Natural killer cell treated with Interleukin-12 subunit alpha and Interleukin-12 subunit beta and Interleukin-15 and Interleukin-18, amount 100 ng/mL, for 72 hours (primary cell): ENCODE measurements at places on chromosomes 1 and 21.
A peak's percentile ranks its signal among the peaks of the same experiment; 100 is the strongest.

DNA sequence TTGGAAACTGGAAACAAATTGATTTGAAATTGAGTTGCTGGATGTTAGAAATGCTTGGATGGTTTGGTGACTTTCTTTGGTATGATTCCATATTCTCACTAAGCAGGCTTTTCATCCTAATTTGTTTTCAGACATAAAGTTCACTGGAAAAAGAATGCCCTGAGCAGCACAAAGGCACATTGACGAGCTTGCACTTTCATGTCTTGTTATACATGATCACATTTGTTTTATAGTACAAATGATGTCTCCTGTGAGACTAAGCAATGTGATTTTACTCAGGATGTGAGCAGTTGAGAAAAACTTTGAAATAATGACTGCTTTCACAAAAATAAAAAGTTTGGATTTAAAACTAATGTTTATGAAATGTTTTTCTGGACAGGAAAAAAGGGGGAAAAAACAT lies 63.6 kb downstream of the KCNT2 start:
- H3K4me3 ChIP-seq, result no peak overlapping the region
- no peaks in the 10 kb centered on the region for H3K4me1 ChIP-seq

- H3K36me3 ChIP-seq, result no peaks in the 10 kb centered on the region
- no peaks in the 10 kb centered on the region for H3K27me3 ChIP-seq
- no peak overlapping the region for H3K27ac ChIP-seq
Observed at GRCh38 chr1:2374252-2375155, 16.9 kb downstream of the MORN1 start.

DNA sequence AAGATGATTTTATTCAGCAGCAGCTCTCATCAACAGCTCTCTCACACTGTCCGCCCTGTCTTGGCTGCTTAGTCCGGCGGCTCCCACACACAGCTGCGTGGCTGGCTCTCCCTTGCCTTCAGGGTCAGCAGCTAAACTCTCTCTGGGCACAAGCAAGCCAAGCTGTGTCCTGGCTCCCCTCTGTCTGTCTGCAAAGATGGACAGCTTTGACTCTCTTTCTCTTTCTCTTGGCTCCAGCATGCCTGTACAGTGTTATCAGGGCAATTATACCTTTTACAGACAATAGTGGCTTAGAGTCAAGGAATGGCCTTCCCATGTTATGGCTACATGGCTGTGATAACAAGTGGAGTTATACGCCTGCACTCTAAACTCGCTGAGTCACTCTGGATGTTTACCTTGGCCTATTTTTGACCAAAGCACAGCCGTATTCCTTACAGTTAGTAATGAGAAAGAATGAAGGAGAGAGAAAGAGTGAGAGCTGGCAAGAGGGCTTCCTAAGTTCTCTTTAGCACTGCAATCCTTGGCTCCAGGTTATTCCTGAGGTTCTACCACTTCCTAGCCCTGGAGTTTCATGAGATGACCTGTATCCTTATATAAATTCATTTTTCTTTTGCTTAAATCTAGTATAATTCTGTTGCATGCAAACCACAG lies 59.9 kb upstream of the ZSWIM5 start:
- peaks cover 13% of the 10 kb centered on the region for H3K27me3 ChIP-seq
- H3K27ac ChIP-seq, result no peak overlapping the region
- H3K4me1 ChIP-seq, result no peaks in the 10 kb centered on the region
- H3K4me3 ChIP-seq, result no peak overlapping the region
- DNase-seq, result no peak

DNA sequence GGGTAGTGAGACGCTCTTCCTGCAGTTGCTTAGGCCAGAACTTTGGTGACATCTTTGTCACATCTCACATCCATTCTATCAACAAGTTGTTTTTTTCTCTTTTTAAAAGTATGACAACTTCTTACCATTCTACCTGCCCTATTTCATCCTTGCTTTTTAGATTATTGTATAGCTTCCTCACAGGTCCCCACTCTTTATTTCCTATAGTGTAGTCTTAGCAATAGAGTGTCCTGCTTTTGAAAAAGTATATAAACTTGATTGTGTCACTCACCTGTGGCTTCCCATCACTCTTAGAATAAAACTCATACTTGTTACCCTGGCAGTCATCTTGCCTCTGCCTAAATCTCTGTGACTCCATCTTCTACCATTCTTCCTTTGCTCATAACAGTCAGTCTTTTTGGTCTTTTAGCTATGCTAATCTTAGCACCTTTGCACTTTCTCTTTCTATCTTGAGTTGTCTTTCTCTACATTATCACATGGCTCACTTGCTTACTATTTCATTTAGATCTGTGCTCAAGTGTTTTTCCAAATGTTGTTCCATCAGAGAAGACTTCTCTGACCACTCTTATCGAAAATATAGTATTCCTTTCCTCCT lies 9.5 kb downstream of the CDC73 start:
- DNase-seq, result no peak
- H3K36me3 ChIP-seq, result peaks cover 23% of the 10 kb centered on the region
- H3K4me1 ChIP-seq, result peaks cover 19% of the 10 kb centered on the region
- H3K27me3 ChIP-seq, result no peaks in the 10 kb centered on the region
- no peak overlapping the region for H3K27ac ChIP-seq

DNA sequence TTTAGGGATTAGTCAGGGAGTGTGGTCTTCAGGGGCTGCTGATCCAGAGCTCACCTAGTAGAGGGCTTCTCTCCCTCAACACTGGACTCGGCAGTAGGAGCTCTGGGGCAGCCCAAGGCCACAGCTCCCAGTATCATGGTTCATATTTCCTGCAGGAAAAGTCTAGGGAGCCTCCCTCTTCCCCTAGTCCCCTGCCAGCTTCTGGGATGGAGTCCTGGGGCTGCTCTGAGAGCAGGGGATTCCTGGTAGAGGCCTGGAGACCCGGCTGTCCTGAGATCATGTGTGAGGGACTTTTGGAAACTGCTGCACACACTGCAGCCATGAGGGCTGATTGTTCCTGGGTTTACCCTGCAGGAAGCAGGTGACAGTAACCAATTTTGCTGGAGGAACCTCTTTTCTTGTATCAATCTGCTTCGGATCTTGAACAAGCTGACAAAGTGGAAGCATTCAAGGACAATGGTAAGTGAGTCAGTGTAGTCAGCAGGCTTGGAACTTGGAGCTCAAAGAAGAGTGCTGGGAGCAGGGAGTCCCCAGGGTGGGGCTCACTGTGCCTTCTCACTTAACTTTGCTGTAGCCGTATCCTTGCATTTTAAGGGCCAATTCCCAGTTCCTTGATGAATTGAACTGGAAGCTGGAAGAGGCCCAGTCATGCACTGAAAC lies 16.3 kb downstream of the STRIP1 start:
- no peak overlapping the region for H3K27ac ChIP-seq
- H3K27me3 ChIP-seq, result no peaks in the 10 kb centered on the region
- peaks cover 20% of the 10 kb centered on the region for H3K36me3 ChIP-seq
- H3K4me3 ChIP-seq, result no peak overlapping the region
- DNase-seq, result no peak

- no peaks in the 10 kb centered on the region for H3K36me3 ChIP-seq
- peaks cover 14% of the 10 kb centered on the region for H3K27me3 ChIP-seq
- H3K4me3 ChIP-seq, result no peak overlapping the region
- H3K27ac ChIP-seq, result no peak overlapping the region
Observed at GRCh38 chr21:38753114-38753513, 52.6 kb upstream of the ETS2 start.

DNA sequence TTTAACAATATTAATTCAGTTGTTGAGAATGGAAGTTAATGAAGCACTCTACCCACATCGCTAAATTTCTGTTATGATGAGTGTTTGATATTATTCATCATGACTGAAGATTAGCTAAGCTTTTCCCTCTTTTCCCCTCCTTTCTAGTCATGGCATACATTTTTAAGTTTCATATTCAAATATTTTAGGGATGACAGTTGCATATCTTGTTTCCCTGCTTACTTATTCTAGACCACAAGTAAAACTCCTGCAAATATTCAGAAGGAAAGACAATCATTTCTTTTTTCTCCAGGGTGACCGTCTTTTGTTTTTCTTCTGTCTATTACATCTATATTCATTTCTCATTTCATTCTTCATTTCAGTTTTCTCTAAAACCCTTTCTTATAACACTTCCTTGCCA lies 906.0 kb downstream of the ADGRL2 start:
- H3K4me1 ChIP-seq, result no peaks in the 10 kb centered on the region
- no peak for DNase-seq
- H3K4me3 ChIP-seq, result no peak overlapping the region
- no peaks in the 10 kb centered on the region for H3K36me3 ChIP-seq
- no peaks in the 10 kb centered on the region for H3K27me3 ChIP-seq
- H3K27ac ChIP-seq, result no peak overlapping the region

DNA sequence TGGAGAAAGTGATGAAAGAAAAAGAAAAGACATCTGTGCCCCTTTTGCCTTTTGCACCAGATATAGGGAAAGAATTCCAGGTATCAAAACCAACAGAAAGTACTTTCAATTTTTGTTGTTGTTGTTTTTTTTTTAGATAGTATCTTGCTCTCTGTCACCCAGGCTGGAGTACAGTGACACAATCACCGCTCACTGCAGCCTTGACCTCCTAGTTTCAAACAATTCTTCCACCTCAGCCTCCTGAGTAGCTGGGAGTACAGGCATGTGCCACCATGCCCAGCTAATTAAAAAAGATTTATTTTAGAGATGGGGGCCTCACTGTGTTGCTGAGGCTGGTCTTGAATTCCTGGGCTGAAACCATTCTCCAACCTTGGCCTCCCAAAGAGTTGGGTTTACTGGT lies 31.3 kb upstream of the IVNS1ABP start:
- no peaks in the 10 kb centered on the region for H3K36me3 ChIP-seq
- no peak overlapping the region for H3K4me3 ChIP-seq
- H3K4me1 ChIP-seq, result peaks cover 26% of the 10 kb centered on the region
- DNase-seq, result no peak

DNA sequence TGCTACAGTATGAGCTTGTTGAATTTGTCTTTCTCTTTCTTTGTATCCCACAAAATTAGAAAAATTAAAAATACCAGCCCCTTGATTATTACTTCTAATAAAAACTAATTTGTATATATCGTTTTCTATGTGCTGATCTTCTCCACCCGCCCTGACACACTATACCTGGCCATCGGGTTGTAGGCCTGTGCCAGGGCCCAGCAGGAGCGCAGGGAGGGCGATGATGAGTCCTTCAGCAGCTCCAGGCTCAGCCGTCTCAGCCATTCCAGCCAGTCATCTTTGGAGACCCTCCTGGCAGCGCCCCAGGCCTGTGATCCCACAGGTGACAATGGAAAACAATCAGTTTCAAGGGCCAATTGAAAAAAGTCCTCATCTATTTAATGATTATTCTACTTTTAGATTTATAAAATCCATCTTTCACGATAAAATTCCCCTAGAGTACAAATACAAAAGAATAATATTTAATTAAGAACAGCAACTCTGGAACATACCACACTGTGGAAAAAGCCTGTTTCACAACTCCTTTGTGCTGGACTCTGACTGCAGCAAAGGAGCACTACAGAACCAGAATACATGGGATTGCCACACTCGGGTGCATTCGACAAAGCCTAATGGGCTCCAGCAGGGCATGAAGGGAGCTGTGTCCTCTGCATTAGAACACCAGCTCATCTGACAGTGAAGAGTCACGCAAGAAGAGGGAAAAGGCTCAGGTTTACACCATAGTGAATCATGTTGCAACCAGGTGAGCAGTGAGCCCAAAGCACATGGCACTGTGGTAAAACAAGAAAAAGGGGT lies 15.4 kb downstream of the ANGPTL7 start:
- peaks cover 5% of the 10 kb centered on the region for H3K36me3 ChIP-seq
- no peak for DNase-seq
- H3K27me3 ChIP-seq, result no peaks in the 10 kb centered on the region
- no peaks in the 10 kb centered on the region for H3K4me1 ChIP-seq
- H3K4me3 ChIP-seq, result no peak overlapping the region

- no peak for DNase-seq
- no peaks in the 10 kb centered on the region for H3K27me3 ChIP-seq
- no peaks in the 10 kb centered on the region for H3K4me1 ChIP-seq
- H3K4me3 ChIP-seq, result no peak overlapping the region
- no peaks in the 10 kb centered on the region for H3K36me3 ChIP-seq
Observed at GRCh38 chr1:220957233-220957605, 78.0 kb downstream of the HLX start.

DNA sequence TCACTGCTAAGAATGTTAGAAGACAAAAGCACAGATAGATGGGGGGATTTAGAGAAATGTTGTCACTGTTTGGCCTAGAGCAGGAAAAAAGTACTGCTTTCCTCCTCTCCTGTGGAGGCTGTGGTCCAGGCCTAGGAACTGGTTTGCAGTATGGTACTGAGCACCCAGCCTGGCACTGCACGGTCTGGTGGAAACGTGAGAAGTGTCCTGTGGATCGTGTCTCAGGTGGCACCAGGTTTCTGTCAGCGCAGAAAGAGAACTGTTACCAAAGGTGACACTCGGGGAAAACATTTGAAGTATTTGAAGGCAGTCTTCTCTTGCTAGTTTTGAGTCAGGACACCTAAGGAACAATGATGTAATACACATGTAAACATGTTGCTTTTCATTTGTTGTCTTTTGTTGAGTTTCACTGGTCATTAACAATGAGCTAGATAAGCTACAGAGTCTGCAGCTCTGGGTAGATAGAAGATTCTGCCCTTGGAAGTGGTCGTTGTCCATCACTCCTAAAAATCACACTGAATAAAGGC lies 63.0 kb downstream of the B3GALNT2 start:
- peaks cover 10% of the 10 kb centered on the region for H3K36me3 ChIP-seq
- no peak overlapping the region for H3K27ac ChIP-seq
- DNase-seq, result no peak
- H3K4me3 ChIP-seq, result no peak overlapping the region
- H3K27me3 ChIP-seq, result no peaks in the 10 kb centered on the region
- no peaks in the 10 kb centered on the region for H3K4me1 ChIP-seq

DNA sequence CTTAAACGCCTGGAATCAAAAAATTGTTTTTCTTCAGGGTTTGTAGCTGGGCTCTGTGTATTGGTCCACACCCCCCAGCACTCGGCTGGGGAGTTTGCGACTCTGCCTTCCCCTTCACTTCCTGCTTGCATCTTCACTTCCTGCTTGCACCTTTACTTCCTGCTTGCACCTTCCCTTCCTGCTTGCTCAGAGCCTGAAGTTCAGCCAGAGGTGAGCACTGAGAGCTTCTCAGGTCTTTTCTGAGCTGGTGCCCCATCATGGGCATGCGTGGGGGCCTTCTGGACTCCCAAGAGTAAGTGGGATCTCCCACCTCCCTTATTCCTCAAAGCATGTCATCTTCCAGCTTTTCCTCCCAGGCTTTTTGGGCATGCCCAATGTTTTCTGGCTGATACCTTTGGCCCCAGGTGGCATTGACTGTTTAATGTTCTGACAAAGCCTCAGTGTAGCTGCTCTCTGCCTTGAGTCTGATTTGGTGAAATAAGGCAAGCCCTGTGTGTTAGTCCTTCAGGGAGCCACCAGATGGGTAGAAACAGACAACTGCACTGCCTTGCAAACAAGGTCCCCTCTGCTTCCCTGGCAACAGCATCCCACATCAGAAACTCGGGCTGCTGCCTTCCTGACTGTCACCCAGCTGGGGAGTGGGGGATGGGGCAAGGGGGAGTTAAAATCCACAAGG lies 3.5 kb downstream of the KRTAP10-2 start:
- H3K27ac ChIP-seq, result peak overlapping the region; percentile 70
- H3K4me3 ChIP-seq, result peak overlapping the region; percentile 64
- peaks cover 24% of the 10 kb centered on the region for H3K4me1 ChIP-seq
- peaks cover 7% of the 10 kb centered on the region for H3K27me3 ChIP-seq
- H3K36me3 ChIP-seq, result peaks cover 21% of the 10 kb centered on the region
- DNase-seq, result no peak
